Stomach (tissue), 19 donors: ENCODE measurements at places on chromosomes 6 and 20. TPM values are rescaled to one million over a fixed set of nuclear protein-coding genes. Genes with fewer than 3 reads are reported as not detected.

Gene PRRT1
- not detected for total RNA-seq

Gene ADAM33
- total RNA-seq = 26.8 TPM

DNA sequence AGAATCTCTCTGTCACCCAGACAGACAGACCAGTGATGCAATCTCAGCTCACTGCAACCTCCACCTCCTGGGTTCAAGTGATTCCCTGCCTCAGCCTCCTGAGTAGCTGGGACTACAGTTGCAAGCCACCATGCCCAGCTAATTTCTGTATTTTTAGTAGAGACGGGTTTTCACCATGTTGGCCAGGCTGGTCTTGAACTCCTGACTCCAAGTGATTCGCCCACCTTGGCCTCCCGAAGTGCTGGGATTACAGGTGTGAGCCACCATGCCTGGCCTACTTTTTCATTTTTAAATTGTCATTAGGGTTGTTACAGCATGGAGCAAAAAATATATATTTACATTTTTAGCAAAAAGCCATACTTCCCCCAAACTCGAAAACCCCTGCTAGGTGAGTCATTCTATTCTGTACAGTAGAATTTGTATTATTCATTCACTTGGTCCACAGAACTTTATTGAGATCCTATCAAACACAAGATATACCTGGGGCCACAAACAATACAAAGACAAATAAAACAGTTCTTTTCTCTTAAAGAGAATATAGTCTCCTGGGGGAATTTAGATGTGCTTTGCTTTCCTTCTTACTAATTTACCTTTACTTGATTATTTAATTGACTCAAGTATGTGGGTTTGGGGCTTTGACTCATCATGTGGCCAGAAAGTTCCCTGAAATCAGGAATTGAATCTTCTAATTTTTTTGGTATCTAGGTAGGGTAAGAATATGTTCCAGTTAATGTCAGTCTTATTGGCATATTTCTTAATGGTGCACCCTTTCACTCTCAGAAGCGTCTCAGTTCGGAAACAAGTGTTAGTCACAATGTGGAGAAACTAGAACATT is 16.6 kb upstream of the CCND3 start:
- peaks cover 9% of the 10 kb centered on the region for H3K36me3 ChIP-seq
- no peaks in the 10 kb centered on the region for H3K27me3 ChIP-seq
- no peak overlapping the region for H3K27ac ChIP-seq
- H3K4me1 ChIP-seq = no peaks in the 10 kb centered on the region

GRCh38 chr20:19026121-19026878 is 186.1 kb upstream of the SLC24A3 start:
- H3K4me3 ChIP-seq = no peak overlapping the region
- peak; percentile 77 for DNase-seq
- H3K36me3 ChIP-seq = no peaks in the 10 kb centered on the region
- no peaks in the 10 kb centered on the region for H3K4me1 ChIP-seq
- no peaks in the 10 kb centered on the region for H3K27me3 ChIP-seq

DNA sequence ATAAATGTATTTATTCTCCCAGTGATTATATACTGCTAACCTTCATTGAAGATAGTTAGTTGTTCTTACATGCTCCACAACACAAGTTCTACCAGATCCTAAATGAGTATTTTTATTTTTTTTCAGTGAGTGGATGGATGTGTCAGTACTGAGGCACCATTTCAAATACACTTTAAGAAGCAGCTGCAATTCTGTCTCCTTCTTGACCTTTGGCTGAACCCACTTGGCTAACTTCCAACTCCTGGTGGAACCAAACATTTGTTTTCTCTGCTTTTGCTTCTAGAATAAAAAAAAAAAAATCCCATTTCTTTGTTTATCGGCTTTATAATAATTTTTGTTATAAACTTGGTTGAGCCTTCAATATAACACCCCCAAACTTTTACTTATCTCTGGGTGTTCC is 458.3 kb upstream of the MAP3K7 start:
- H3K36me3 ChIP-seq = no peaks in the 10 kb centered on the region
- no peak for DNase-seq
- no peak overlapping the region for H3K4me3 ChIP-seq
- no peaks in the 10 kb centered on the region for H3K4me1 ChIP-seq
- H3K27ac ChIP-seq = no peak overlapping the region

Gene GRM4
- not detected for total RNA-seq

GRCh38 chr20:51309128-51309527 is 233.4 kb downstream of the NFATC2 start:
- H3K27me3 ChIP-seq = no peaks in the 10 kb centered on the region
- no peak overlapping the region for H3K27ac ChIP-seq
- peaks cover 7% of the 10 kb centered on the region for H3K4me1 ChIP-seq
- no peak overlapping the region for H3K4me3 ChIP-seq
- no peak for DNase-seq

- no peak for DNase-seq
- no peaks in the 10 kb centered on the region for H3K27me3 ChIP-seq
- peak overlapping the region; percentile 95 for H3K27ac ChIP-seq
- peaks cover 8% of the 10 kb centered on the region for H3K36me3 ChIP-seq
- peak overlapping the region; percentile 70 for H3K4me3 ChIP-seq
These were observed 1.8 kb downstream of the GSTA4 start for GRCh38 chr6:52992980-52993920.

- peaks cover 12% of the 10 kb centered on the region for H3K27me3 ChIP-seq
- DNase-seq = no peak
- no peak overlapping the region for H3K4me3 ChIP-seq
- no peaks in the 10 kb centered on the region for H3K36me3 ChIP-seq
These were observed 147.0 kb downstream of the CDH26 start for GRCh38 chr20:60104993-60105803.

Gene WFDC5
- not detected for total RNA-seq

Gene SIRPA
- 7.0 TPM for total RNA-seq

DNA sequence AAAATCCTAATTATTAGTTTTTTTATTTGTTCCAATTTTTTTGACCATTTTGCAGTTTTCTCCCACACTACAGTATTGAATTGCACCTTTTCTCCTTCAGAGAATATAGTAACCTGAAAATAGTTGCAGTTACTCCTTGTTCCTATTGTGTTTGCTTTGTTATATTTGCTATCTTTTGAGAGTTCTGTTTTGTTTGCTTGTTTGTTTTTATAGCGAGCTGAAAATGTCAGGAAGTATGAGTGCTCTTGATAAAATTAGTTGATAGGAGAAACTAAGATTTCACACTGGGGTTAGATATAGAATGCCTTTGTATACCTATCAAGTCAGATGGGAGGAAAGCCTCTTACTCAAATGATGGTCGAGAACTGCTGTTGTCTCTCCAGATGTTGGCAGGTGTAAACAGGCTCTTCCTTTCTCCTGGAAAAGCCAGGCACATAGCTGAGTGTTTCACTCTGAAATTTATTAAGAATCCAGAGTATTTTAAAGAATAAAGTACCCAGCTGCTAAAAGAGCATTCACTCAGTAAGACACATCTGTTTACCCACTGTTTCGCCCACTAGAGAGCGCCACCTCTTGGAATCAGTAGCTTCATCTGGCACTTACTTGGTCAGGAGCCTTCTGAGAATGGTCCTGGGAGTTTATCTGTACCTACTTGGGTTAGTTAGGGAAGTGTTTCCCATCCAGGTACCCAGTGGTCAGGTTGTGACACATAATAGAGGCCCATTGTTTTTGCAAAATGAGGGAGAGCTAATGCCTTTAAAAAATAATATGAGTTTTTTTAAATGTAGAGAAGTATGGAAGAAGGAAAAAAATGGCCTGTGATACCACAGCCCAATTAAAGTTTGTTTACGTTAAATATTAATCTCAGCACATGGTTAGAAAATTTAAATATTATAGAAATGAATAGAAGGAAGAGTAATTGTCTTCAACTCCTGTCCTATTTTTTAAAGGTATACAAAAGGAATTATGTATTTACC is 11.2 kb downstream of the NT5DC1 start:
- H3K4me3 ChIP-seq = no peak overlapping the region
- H3K4me1 ChIP-seq = peaks cover 19% of the 10 kb centered on the region
- H3K27me3 ChIP-seq = no peaks in the 10 kb centered on the region
- peak; percentile 37 for DNase-seq

DNA sequence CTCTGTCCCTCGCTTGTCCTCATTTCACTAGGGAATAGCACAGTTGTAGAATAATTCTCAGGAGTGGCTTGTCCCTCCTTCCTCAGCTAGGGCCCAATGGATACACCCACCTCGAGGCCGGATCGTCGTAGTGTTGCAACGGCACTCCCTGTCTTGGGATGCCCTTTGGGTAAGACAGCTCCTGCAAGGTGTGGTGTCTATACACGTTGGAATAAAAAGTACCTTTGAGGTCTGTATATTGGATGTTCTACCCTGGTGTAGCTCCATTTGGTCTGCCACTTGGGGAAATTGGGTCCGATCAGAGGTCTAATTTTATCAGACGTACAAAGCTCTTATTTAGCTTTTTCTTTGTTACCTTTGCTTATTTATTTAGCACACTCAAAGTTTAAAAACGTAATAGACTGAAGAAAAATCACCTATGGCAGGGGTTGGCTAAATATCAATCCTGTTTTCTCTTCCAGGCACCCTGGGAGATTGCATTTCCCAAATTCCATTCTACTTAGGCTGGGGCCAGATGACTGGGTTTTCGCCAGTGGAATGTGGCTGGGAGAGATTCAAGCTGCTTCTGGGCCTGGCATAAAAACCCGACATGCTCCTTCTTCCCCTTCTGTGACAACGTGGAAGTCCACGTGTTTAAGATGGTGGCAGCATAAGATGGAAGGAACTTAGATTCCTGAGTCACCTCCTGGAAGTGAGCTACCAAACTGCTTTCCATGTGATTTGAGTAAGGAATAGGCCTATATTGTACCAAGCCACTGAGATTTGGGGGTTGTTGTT is 82.3 kb upstream of the CD83 start:
- no peak overlapping the region for H3K4me3 ChIP-seq
- H3K27ac ChIP-seq = no peak overlapping the region
- no peaks in the 10 kb centered on the region for H3K36me3 ChIP-seq
- H3K27me3 ChIP-seq = peaks cover 41% of the 10 kb centered on the region

Gene ATP6V1G2
- 4.6 TPM for total RNA-seq

Gene GLP1R
- not detected for total RNA-seq
